ENCODE measurements at places on chromosomes 2 and 18.

GRCh38 chr2:128405467-128405900, 86.8 kb upstream of the HS6ST1 start:
- no peak for DNase-seq

DNA sequence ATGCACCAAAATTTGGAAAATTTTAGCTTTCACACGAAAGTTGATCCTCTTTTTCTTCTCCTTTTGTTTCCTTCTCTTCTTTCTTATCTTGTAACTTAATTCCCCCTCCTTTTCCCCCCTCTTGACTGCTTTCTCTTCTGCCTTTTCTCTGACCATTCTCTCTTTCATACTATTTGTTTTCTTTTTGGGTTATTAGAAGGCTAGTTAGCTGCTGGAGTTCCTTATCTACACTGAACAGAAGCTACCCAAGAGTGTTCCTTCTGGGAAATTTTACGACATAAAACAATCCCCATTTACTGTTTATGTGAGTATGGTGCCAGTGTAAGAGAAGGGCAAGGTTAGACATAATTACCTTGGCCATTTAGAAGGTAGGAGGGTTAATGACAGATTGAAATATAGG, 218.4 kb upstream of the DTNA start:
- DNase-seq: no peak

DNA sequence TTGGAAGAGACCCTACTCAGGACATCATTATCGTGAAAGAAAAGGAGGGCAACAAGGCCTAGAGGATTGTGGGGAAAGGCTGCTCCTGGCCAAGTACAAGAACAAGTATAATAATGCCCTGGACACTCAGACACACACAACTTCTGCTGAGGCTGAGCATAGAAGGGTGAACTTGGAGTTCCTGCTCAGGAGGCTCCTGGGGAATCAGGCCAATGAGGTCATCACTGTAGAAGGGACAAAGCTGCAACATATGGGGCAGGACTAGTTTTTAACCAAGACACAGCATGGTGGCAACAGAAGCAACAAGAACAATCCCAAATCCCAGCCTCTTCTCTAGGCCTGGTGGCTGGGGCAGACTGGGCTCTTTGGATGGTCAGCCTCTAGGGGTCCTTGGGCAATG, 102.6 kb downstream of the POLR1A start:
- DNase-seq: no peak

GRCh38 chr2:47720036-47720435, 62.9 kb upstream of the MSH6 start:
- no peak for DNase-seq

DNA sequence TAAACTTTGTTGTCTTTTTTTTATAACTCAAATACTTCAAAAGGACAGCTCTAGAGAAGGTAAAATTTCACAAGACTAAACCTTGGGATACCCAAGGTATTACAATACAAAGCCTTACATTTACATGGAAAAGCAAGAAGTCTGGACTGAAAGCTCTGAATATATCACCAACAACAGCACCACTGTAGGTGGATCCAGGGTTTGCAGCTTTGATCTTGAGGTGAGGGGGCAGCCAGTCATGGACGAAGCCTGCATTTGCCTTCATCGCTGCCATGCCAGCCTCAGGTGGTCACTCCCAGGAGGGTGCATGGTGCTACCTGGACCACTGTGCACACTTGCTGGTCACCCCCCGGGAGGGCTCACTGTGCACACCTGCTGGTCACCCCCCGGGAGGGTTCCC, 36.6 kb downstream of the RBFA start:
- DNase-seq: no peak
